NCI-H460 (cell line): ENCODE measurements at places on chromosomes 12 and 14. TPM values are rescaled to one million over a fixed set of nuclear protein-coding genes. Genes with fewer than 3 reads are reported as not detected.

- peak; percentile 42 for DNase-seq
Measured at GRCh38 chr14:21852061-21852664, 178.5 kb upstream of the OR4E1 start.

DNA sequence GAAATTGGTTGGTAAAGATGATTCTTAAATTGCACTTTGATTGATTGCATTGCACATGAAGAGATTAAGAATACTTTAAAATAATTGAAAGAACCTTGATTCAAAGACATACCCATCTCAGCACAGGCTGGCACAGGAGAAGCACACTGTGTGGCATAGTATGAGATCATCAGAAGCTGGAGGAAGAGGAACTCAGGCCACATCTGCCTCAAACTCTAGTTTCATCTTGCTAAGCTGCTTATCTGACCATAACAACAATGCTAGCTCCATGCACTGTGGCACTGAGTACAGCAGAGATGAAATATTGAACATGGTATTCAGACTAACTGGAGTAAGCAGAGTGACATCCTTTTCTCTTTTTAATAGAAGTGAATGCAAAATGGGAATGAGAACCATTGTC is 99.1 kb downstream of the TBC1D30 start:
- no peak for DNase-seq

GRCh38 chr12:99495799-99496198 is 151.8 kb upstream of the GARIN6 start:
- no peak for DNase-seq

DNA sequence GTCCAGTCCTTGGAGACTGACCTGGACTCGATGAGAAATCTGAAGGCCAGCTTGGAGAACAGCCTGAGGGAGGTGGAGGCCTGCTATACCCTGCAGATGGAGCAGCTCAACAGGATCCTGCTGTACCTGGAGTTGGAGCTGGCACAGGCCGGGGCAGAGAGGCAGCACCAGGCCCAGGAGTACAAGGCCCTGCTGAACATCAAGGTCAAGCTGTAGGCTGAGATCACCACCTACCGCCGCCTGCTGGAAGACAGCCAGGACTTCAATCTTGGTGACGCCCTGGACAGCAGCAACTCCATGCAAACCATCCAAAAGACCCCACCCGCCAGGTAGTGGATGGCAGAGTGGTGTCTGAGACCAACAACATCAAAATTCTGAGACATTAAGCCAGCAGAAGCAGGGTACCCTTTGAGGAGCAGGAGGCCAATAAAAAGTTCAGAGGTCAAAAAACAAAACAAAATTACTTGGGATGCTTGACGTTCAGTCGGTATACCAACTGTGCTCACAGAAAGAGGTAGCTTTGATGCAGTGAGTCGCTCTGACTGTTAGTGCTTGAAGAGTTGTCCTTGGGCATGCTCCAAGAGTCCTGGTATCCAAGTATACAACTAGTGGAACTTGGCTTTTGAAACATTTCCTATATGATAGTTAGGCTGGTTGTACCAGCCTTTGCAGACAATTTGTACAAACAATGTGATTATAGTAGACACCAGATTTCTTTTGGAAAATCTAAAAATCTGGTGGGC is 4.8 kb downstream of the MED6 start:
- DNase-seq = no peak

DNA sequence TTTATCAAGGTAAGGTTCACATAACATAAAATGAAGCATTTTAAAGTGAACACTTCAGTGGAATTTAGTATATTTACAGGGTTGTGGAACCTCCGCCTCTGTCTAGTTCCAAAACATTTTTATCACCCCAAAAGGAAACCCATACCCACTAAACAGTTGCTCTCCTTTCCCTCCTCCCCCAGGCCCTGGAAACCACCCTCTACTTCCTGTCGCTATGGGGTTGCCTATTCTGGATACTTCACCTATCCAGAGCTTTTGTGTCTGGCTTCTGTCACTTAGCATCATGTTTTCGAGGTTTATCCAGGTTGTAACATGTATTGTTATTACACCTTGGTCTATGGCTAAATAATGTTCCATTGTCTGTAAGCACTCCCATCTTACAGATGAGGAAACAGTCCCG is 27.7 kb upstream of the ZFP36L1 start:
- no peak for DNase-seq

DNA sequence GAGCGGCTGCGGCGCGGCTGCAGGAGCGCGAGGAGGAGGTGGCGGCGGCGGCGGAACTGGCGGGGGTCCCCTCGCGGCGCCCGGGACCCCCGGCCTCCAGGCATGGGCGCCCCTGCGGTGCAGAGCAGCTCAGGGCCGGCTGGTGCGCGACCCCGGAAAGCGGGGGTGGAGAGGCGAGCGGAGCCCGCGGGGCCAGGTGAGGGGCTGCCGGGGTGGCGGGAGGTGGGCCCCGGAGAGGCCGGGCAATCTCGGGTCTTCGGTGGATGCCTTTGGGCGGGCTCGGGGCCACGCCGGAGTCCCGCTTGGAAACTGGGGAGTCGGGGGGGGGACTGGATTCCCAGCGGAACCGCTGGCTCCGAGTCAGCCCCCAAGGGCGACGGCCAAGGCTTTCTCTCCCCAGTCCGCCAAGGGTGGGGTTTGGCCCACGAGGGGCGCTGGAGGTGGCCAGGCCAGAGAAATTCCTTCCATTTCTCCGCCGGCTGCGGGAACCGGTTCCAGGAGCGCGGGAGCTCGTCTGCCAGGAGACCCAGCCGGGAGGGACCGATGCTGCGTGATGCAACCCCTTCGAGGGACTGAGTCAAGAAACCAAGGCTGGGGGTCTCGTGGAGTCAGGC is 13.9 kb upstream of the NR4A1 start:
- DNase-seq = no peak

DNA sequence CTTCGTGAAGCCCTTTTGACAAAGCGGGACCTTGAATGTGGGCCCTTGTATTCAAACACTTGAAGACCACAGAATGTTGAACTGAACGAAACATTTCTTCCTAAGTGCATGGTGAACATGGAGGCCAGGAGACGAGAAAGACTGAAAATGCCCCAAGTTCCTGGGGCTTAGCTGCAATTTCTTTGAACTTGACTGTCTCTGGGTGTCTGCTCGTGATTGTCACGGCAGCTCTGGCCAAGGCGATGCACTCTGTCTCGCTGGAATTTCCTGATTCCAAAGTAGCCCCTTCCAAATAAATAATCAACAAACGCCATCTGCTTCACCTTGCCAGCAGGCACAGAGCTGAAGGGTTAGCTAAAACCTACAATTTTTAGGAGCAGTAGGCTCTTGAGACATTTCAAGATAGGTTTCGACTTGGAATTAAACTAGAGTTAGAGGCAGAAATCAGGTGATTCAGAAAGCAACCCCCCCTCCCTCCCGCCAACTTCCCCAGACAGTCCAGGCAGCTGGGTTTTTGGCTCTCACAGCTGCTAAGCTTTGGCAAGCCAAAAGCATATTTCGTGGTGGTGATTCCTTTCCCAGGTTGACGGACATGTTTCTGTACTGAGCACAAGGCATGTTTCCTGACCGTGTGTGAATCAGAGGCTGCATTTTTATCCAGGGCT is 13.5 kb upstream of the IRF2BPL start:
- DNase-seq = no peak

- no peak for DNase-seq
Measured at GRCh38 chr12:67460388-67460787, 188.2 kb upstream of the DYRK2 start.

- DNase-seq = no peak
Measured at GRCh38 chr12:29782285-29782870, 1.4 kb downstream of the TMTC1 start.

- no peak for DNase-seq
Measured at GRCh38 chr12:101713059-101713682, 15.7 kb downstream of the CHPT1 start.

GRCh38 chr12:31370531-31371255 is 44.7 kb upstream of the SINHCAF start:
- peak; percentile 4 for DNase-seq

- no peak for DNase-seq
Measured at GRCh38 chr14:38623661-38624060, 367.8 kb upstream of the CLEC14A start.

GRCh38 chr12:47548401-47548800 is 157.4 kb downstream of the RPAP3 start:
- DNase-seq = no peak

DNA sequence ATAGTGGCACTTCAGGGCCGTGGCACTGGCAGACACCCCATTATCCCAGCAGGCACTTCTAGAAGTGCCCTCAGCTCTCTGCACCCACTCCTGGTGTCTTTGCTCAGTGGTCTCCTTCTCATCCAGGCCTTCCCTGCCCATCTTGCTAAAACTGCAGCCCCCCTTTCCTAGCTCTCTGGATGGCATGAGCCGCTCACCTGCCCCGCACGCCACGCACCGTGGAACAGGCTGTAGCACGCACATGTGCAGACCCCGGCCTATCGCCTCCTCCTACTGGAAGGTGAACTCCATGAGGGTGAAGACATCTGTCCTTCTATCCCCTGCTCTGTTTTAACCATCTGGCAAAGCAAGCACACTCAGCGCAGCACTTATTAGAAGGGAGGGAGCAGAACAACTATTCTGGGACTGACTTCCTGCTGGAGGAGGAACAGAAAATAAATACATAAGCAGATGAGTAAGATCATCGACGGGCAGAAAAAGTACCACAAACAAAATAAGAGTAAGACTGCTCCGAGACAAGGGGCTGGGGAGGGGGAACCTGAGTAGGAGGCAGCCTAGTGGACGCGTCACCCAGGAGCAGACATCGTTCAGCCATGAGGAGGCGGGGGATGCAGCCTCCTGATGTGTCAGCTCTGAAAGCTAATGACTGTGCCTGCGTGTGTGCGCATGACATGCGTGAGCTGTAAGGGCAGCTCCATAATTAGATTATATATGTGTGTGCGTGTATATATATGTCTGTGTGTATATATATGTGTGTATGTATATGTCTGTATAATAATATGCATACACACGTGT is 7.8 kb upstream of the FZD10 start:
- DNase-seq = no peak

- DNase-seq = no peak
Measured at GRCh38 chr14:45868377-45868776, 615.4 kb upstream of the MIS18BP1 start.

DNA sequence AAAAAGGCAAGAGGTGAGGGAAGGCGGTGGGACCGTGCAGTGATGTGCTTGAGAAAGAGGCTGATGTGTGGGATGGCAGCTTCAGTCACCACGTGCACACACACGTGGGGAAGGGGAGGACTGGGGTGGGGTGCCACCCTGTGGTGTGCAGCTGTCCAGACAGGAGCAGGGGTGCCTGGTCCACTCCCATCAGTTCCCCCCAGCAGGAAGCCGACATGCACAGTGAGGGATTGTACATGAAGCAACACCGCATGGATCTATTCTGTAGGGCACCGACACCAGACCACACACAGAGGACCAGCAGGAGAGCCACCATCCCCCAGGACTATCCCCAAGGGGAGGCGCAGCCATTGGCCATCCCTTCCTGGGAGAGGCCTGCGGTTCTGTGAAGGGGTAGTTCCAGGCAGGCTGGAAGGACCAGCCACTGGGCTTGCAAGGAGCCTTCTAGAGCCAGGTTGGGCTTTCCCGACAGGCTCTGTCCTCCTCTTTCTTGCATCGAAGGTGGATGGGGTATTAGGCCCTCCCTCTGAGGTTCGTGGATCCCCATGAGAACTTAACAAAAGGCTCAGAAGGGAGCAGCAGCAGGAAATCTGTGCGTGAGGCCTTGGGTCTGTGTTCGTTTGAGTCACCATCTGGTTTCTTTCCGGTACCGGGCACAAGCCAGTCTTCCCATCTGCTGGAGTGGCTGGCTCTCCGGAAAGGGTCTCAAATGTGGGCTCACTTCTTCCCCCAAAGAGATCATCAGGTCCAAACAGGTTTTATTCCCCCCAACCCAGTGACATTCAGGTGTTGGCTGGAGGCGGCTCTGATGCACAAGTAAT is 59.8 kb downstream of the PLEKHG3 start:
- DNase-seq = no peak

- no peak for DNase-seq
Measured at GRCh38 chr14:55000381-55000780, 26.5 kb downstream of the WDHD1 start.

DNA sequence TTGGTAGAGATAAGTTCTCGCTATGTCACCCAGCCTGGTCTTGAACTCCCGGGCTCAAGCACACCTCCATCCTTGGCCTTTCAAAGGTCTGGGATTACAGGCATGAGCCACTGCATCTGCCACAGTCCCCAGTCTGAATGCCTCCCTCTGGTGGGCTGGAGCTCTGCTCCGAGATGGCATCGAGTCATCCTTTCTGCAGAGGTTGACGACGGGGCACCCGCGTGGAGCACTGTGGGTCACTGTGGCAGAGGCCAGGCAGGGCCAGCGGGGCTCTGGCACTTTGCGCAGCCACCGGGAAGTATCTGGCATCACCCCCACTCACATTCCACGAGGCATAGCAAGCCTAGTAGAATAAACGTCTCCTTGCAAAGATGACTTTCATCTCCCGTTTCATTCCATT is 163.3 kb upstream of the DIO3 start:
- no peak for DNase-seq

Gene ZNF705A
- total RNA-seq = not detected in 2 replicates

Gene CCDC38
- total RNA-seq = 0.89 and 0.92 TPM in 2 replicates

Gene ADCY6
- total RNA-seq = 8.0 and 8.8 TPM in 2 replicates

Gene NCKAP5L
- total RNA-seq = 7.2 and 7.5 TPM in 2 replicates

Gene DENND5B
- total RNA-seq = 18.9 and 19.0 TPM in 2 replicates

Gene TOMM20L
- total RNA-seq = not detected in 2 replicates

Gene USP15
- total RNA-seq = 52.6 and 56.3 TPM in 2 replicates

Gene OLR1
- not detected in 2 replicates for total RNA-seq

Gene BCAT1
- 68.7 and 74.0 TPM in 2 replicates for total RNA-seq

Gene GNB3
- 1.5 and 2.3 TPM in 2 replicates for total RNA-seq
